Posterior cingulate gyrus (tissue), 11 donors: ENCODE measurements at places on chromosomes 13 and 19.

DNA sequence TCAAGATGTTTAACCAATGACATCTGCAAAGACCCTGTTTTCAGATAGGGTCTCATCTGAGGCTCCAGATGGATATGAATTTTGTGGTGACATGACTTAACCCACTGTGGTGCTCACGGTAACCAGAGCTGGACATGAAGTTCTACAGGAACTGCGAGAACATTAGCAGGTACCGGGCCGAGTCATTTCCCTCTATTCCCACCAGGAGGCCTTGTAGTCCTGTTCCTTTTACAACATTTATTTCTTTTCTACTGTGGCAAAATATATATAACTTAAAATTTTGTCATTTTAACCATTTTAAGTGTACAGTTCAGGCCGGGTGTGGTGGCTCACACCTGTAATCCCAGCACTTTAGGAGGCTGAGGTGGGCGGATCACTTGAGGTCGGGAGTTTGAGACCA, 7.6 kb upstream of the TSPAN16 start:
- no peak for DNase-seq

GRCh38 chr19:32824191-32824751, 45.3 kb downstream of the SLC7A9 start:
- no peak for DNase-seq

- DNase-seq, result no peak
Measured at GRCh38 chr19:35753634-35754369, 3.0 kb downstream of the HSPB6 start.

DNA sequence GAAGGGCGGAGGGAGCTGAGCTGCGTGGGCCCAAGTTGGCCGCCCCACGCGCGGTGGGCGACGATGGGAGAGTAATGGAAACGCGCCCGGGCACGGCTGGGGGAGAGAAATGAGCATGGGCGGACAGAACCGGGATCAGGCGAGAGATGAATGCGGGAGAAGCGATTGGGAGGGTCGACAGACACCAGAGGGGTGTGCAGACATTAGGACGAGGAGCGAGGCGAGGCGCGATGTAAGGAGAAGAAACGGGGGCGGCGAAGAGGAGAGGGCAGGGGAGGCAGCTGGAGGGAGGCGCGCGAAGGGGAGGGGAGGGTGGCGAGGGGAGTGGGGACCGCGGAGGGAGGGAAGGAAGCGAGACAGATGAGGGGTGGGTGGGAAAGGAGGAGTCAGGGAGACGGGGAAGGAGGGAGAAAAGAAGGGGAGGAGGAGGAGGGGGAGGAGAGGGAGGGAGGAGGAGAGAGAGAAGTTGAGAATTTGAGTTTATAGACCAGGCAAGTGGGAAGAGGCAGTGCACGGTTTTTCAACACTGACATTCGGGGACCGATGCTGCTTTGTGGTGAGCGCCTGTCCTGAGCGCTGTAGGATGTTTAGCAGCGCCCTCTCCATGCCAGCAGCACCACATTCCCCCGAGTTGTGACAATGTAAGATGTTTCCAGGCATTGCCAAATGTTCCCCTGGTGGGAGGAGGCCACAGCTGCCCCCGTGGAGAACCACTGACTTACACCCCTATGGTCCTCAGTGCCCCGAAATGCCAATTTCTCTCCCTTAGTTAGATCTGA, at the start of gene SHISA7:
Gene SHISA7 (minus strand): TSS at position 256 of the 779 bp plus-strand sequence. CDS start 437 bp downstream, outside the sequence.
- DNase-seq, result no peak

DNA sequence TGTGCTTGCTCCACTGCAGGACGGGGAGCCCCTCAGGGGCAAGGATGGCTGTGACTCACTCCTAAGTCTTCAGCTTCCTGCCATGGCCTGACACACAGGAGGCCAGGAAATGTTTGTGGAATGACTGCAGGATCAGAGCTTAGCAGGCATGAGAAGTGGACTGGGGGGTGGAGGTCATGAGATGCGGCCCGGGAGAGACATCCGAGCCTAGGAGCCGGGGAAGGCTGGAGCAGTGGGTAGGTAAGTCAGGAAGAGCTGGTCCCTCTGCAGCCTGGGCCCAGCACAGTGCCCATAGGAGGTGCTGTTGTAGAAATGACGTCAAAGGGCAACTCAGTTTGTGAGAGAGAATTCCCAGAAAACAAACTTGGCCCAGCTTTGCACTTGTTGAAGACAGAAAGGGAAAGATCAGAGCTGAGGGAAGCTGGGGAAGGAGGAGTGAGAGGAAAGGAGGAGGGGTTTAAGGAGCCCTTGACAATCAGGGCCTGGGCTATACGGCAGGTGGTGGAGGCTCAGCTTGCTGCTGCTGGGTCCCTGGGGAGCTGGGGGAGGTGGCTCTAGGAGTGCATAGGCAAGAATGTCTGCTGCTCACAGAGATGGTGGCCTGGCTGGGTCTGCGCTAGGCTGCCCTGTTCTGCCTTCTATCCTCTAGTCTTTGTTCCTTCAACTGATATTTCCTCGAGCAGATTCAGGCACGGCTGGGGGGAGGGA, 18.5 kb downstream of the POU2F2 start:
- DNase-seq, result no peak

GRCh38 chr13:80571346-80572307, 230.7 kb upstream of the SPRY2 start:
- peak; percentile 31 for DNase-seq

DNA sequence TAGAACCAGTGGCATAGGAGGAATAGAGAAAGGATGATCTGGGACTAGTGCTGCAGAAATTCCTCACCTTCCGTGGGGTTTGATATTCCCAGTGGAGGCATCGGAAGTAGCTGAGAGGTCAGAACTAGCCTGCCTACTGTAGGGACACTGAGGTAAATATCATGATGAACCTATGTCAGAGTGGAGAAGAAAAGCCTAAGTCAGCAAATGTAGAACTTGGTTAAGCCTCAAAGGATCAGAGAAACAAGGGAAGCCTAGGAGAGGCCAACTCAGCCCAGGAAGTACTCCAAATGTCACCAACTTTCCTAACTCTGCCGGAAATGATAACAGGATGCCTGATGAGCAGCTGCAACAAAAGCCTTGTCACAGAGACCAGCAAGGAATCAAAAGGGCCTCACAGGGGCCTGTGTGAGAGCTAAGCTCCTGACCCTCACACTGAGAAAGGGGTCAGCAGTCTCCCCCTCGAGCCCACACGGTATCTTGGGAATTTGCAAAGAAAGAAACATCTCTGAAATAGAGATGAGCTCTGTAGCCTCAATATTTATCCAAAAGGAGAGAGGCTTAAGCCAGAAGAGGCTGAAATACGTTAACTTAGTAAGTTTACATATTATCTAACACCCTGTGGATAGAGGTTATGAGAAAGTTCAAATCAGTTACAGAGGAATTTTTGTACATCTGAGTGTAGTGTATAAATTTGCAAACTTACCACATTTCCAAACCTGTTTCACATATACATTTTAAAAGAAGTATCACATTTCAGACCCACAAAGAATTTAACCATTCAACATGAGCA, 1064.3 kb downstream of the DIAPH3 start:
- DNase-seq, result no peak

DNA sequence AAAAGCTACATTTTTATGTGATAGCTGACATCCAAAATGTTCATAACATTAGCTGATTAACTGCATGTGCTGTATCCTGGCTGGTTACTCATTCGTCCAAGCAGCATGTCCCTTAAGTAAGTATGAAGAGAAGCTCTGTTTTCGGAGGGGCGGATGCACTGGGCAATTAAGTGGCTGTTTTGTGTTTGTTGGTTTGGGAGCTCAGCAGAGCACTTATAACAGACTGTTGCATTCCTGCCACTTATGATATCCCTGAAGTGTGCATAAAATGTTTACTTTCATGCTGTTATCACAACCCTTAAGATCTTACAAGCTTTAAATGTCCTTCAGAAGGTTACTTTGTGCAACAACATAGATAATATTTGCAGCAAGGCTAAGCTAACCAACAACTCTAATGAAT, 264.1 kb downstream of the NALCN start:
- no peak for DNase-seq

DNA sequence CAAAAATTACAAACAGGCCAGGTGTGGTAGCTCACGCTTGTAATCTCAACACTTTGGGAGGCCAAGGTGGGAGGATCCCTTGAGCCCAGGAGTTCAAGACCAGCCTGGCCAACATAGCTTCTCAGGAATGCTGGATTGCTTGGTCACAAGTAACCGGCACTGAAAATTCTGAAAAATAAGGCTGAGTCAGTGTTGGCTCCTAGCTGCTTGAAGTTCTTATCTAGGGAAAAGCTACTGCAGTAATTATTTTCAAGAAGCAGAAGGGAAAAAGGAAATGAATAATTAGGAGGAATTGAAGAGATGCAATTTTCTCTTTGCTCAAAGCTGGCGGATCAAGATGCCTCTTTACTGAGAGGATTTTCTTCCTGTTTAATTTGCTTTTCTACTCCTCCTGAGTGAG, 75.0 kb upstream of the GTF3A start:
- no peak for DNase-seq

GRCh38 chr19:19321141-19321577, 530 bp downstream of the MAU2 start:
- DNase-seq, result no peak

DNA sequence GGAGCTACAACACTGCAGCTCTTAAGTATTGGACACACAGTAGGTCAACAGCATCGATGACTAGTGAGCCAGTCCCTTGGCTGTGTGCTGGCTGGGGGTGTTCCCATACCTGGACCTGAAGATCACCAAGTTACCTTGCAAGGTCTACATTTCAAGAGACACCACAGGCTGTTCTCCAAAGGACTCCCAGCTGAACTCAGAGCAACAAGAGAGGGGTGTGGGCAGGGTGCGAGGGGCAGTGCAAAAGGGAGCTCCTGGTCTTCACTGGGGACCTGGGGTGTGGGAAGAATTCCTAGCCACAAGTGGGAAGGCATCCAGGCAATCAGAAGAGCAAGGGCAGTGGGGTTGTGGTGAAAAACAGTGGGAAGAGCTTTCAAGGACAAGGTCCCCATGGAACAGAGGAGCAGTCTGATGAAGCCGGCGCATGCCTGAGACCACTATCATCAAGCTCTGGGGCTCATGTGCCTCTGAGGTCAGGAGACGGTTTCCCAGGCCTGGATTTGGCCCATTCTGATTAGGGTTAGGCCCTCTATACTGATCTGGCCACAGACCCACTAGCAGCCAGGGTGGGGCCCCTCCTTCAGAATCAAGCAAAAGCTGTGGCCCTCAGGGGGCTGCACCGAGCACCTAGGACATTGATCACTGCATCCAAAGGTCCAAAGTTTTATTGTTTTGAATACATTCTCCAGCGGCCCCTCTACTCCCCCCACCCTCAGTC, 4.7 kb upstream of the GSK3A start:
- DNase-seq, result no peak

DNA sequence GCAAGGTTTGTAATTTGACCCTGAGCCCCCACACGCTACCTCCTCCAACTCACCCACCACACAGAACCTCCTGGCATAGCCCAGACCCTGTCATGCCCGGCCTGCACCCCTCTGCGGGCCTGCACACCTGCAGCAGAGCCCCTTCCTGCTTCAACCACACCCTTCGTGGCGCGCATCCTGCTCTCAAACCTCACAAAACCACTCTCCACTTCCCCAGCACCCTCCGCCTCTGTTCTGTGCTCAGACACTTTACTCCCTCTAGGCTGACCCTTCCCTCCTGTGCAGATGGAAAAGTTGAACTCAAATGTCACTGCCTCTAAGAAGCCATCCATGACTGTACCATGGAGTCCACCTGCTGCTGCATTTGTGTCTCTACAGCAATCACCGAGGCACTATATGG, 28.5 kb downstream of the FAAP24 start:
- DNase-seq, result no peak

GRCh38 chr19:4441994-4442818, 15.4 kb downstream of the UBXN6 start:
- no peak for DNase-seq

- no peak for DNase-seq
Measured at GRCh38 chr13:60335531-60335930, 61.5 kb upstream of the TDRD3 start.

- DNase-seq, result no peak
Measured at GRCh38 chr19:28425046-28425931, 787.7 kb downstream of the UQCRFS1 start.

GRCh38 chr19:38389101-38389925, 816 bp downstream of the SPRED3 start:
- no peak for DNase-seq

- no peak for DNase-seq
Measured at GRCh38 chr13:85501616-85502015, 297.6 kb downstream of the SLITRK6 start.

GRCh38 chr13:36345438-36346221, 564 bp downstream of the SPART start:
- DNase-seq, result peak; percentile 51

DNA sequence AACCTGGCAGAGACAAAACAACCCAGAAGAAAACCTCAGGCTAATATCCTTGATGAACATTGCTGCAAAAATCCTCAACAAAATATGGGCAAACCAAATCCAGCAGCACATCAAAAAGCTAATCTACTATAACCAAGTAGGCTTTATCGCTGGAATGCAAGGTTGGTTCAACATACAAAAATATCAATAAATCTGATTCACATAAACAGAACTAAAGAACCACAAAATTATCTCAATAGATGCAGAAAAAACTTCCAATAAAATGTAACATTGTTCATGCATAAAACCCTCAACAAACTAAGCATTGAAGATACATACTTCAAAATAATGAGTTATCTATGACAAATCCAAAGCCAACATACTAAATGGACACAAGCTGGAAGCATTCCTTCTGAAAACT, 8.8 kb downstream of the ZNF724 start:
- no peak for DNase-seq

- no peak for DNase-seq
Measured at GRCh38 chr13:60230593-60230992, 66.9 kb upstream of the DIAPH3 start.

GRCh38 chr13:111508902-111509509, 188.6 kb downstream of the TEX29 start:
- no peak for DNase-seq

- no peak for DNase-seq
Measured at GRCh38 chr13:33115274-33115673, 99.1 kb downstream of the KL start.

DNA sequence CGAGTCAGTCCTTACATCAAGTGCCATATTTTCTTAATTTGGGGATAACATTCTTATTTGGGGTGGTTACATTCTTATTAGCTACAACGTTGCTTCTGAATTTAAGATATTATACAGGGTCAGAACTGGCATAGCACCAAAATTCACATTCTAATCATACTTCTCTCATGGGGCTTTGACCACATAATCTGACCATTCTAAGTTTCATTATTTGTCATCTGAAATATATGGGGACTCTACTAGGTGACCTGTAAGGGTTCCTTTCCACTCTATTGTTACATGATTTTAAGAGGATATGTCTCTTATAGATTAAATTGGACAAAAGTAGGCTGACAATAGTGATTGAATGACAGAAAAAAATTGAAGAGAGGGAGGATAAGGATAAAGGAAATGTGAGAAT, 536.5 kb downstream of the KCTD12 start:
- no peak for DNase-seq

- no peak for DNase-seq
Measured at GRCh38 chr13:61685682-61686012, 270.0 kb upstream of the PCDH20 start.

DNA sequence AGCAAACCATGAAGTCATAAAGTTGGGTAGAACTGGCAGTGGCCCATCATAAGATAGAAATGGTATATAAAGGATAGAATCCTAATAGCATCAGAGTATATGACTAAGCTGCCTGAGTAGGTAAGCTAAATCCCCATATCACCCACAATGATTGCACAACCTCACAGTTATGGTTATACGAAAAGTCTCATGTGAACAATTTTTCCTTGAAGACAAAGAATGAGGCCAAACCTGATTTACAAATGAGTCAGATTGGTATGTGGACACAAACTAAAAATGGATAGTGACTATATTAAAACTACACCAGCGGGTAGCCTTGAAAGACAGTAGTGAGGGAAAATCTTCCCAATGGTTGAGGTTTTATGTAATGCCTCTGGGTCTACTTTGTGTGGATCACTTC, 40.9 kb upstream of the UFM1 start:
- DNase-seq, result no peak
